ENCODE measurements at places on chromosomes 11 and 22.

GRCh38 chr11:73389134-73389525, 12.9 kb downstream of the RELT start:
- DNase-seq, result no peak

- no peak for DNase-seq
Measured at GRCh38 chr11:8605971-8606563, 12.0 kb upstream of the STK33 start.

GRCh38 chr11:11977206-11977938, 31.1 kb downstream of the DKK3 start:
- no peak for DNase-seq

GRCh38 chr22:50613291-50613981, 12.8 kb downstream of the MAPK8IP2 start:
- no peak for DNase-seq

- no peak for DNase-seq
Measured at GRCh38 chr11:12127206-12127898, 17.0 kb downstream of the MICAL2 start.

- no peak for DNase-seq
Measured at GRCh38 chr11:111730871-111731591, 35.2 kb downstream of the PPP2R1B start.

DNA sequence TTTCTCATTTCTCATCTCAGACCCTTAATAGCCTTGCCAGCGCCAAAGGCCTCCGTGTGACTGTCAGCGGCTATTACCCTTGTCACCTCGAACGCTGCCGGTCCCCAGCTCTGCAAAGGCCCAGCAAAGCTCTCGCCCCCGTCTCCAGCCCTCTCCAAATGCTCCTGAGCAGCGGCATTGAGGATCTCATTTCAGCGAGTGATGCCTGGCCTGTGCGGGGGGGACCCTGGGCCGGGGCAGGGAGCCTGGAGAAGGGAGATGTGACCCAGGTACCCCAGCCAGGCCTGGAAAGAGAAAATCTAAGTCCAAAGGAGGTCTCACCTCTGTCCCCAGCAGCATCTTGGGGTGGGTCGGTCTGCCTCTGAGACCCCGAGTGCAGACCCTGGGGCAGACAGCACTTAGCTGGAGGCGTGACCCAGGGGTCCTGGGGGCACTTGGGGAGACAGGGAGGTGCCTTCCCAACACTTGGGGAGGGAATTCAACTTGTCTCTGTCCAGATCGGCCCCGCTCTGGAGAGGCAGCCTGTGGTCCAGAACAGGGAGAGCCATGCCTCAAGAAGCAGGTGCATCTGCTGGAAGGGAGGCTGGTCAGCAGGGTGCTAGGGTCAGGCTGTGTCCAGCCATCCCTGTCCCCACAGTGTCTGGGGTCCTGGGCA, 521.3 kb downstream of the TBC1D22A start:
- DNase-seq, result no peak

DNA sequence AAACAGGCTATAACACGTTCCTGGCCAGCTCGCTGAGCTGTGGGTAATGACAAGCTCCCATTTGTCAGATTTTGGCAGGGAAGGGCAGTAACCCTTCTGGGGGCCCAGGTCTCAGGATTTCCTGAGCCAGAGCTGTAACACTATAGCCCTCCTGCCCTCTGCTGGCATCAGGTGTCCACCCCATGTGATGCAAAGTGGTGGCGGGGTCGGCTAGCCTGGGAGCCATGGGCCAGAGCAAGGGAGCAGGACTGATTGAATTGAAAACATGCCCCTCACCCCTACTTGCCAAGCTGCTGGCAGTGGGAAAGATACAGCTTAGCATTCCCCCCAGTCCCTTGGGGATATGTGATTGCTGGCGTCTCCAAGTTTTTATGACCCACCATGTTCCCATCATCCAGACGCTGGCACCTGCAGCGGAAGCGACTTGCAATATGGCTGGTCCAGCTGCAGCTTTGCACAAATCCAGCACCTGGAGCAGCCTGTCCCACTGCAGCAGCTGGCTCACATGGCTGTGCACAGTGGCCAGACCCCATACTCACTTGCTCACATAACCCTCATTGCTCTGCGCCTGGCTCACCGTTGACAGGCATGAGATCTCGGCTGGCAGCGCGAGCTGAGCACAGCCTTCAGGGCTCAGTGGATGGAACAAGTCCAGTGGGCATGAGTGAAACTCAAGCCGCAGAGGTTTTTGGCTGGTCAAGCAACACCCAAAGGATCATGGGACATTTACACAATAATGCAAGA, 1147.8 kb downstream of the JRKL start:
- DNase-seq, result no peak

DNA sequence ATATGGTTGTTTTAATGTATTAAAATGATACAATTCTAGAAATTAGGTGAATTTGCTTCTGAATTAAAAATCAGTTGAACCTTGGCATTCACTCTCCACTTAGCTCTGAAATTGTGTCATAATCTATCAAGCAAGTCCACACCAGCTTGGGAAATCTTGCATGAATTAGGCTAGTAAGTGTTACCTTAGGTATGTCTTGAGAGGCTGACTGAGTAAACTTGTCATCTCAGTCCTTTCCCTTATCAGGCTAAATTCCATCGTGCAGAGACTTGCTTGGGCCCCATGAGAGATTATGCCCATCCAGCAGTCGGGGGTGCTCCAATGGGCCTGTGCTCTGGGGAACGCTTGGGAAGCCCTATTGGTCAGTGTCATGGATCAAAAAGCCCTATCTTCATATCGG, 33.9 kb upstream of the ST14 start:
- no peak for DNase-seq
